ENCODE measurements at places on chromosomes 13 and 19.

DNA sequence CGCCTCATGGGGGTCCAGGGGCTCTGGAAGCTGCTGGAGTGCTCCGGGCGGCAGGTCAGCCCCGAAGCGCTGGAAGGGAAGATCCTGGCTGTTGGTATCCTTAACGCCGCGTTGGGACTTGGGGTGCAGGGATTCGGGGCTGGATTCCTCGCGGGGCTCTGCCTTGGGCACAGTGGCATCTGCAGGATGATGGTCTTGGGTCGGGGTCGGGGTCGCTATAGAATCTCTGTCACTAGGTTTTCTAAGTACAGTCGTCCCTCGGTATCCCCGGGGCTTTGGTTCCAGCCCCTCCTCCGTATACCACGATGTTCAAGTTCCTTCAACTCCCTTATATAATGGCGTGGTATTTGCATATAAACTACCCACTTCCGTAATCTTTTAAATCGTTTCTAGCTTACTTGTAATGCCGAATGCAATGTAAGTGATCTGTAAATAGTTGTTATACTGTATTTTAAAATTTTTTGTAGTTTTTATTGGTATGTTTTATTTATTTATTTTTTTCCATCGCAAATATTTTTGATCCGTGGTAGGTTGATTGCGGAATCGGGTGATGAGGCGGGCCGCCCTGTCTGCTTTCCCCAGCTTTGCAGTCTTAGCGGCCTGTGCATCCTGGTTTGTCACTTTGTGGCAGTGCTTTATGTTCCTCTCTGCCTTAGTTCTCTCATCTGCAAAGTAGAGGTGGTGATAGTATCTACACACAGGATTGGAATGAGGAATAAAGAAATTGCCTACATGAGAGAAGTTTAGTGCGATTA, 606 bp downstream of the ERCC5 start:
- DNase-seq, result no peak

- no peak for DNase-seq
These were observed 42.4 kb downstream of the WASF3 start for GRCh38 chr13:26599860-26600259.

- no peak for DNase-seq
These were observed 122.1 kb downstream of the CYSLTR2 start for GRCh38 chr13:48775804-48776203.

DNA sequence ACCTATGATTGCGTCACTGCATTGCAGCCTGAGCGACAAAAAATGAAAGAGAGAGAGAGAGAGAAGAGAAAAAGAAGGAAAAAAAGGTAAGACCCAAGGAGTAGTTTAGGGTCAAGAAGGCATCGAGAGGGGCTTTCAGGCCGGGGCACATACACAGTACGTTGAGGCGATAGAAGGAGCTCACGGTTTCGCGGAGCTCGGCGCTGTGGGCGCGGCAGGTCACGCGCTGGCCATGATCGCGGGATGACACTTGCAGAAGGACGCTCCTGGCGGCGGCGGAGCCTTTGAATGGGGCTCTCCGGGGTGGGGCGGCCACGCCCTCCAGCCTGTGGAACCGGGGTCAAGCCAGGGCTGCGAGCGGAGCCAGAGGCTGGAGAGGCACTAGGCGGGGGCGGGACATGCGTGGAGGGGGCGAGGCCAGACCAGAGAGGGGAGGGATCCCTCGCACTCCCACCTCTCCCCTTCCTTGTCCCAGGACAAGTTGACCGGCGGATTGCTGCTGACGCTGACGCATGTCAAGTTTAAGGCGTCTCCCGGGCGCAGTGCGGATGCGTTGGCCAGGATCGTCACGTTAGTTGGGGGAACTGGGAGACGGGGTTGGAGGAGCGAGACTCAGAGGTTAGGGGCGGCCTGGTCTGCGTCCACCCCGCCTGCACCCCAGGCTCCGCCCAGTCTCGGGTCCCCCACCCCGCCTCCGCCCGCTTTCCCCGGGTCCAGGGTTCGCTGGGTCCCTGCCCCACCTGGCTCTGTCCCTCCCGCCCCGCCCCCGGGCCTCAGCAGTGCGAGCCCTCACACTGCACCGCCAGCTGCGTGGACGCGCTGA, 6.9 kb downstream of the NPHS1 start:
- no peak for DNase-seq

GRCh38 chr19:6501740-6502648, at the start of gene TUBB4A:
Gene TUBB4A, minus strand, starts transcription at chr19:6502309. Its CDS starts 97 bp downstream, at chr19:6502212.
- DNase-seq, result no peak

- DNase-seq, result no peak
These were observed 11.8 kb downstream of the PDE4A start for GRCh38 chr19:10431943-10432735.

- DNase-seq, result peak; percentile 64
These were observed 27.9 kb upstream of the ONECUT3 start for GRCh38 chr19:1725100-1726064.

DNA sequence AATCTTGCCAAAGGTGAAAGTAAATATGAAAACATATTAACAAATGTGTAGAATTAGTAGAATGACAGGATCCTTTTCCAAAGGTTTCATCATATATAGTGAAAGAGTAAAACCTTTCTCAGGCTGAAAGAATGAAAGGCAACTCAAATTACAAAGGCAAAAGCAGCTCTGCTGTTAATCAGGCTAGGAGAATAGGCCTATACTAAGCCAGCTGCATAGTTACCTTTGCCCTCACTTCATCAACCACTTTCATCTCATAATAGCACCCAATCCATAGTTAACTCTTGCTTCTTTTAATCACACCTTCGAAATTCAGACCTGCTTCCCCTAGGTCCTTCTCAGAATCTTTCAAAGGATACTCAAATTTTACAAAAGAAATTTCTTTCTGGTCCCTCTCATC, 1167.6 kb upstream of the ATXN8OS start:
- no peak for DNase-seq

DNA sequence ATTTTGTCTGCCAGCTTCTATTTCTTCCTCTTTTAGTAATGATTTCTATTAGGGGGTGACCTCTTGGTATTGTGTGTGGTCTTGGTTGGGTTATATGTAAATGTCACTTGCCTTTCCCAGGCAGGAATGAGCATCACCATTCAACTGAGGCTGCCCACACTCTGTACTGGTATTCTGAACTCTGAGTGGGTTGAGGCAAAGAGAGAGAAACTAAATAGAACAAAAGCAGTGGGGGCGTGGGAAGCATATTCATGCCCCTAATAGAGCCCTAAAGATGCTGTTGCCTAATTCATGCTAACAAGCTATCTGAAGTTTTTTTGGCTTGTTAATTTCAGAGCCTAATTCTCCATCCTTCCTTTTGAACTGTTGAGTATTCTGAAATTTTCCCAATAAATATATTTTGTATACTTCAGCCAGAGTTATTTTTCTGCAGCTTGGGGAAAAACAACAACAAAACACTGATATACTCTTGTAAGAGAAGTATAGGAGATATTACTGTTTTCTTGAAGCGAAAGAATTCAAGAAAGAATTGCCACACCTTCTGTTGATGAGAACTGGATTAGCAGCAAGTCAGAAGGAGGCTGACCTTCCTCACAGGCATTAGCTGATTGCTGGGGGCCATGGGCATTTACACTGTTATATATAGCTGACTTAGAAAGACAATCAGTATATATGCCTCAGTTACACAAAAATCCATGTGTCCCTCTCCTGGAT, 315.8 kb upstream of the KLF12 start:
- DNase-seq, result no peak

- DNase-seq, result peak; percentile 8
These were observed 84.3 kb downstream of the RNASEH2B start for GRCh38 chr13:50993934-50994333.

DNA sequence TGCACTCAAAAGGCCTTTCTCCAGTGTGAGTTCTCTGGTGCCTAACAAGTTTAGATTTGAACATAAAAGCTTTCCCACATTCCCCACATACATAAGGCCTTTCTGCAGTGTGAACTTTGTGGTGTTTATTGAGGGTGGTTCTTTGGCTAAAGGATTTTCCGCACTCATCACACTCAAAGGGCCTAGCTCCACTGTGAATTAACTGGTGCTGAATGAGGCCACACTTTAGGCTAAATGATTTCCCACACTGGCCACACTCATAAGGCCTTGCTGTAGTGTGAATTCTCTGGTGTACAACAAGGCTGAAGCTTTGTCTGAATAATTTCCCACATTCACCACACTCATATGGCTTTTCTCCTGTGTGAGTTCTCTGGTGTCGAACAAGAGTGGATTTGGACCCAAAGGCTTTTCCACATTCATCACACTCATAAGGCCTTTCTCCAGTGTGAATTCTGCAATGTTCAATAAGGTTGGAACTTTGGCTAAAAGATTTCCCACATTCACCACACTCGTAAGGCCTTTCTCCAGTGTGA, 6.2 kb downstream of the ZNF416 start:
- DNase-seq, result no peak

DNA sequence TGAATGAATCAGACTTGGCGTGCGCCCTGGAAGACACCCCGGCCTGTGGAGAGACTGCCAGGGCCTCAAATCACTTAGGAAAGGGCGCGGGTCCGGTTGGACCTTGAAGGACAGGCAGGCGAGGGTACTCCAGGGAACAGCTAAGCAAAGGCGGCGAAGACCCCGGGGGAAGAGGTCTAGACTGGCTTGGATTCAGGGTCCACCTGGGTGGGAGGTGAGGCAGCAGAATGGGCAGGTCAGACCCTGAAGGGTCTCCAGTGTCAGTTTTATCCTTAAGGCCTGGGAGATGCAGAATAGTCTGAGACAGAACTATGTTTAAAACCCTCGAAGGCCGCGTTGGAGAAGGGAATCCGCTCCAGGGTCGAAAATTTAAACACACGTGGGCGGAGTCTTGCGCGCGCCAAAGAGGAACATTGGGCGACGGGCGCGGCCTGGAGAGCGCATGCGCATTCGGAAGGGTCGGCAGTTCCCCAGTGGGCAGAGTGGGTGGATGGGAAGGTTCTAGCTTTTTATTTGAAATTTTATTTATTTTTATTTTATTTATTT, 567 bp upstream of the SMG9 start:
- DNase-seq, result peak; percentile 74

DNA sequence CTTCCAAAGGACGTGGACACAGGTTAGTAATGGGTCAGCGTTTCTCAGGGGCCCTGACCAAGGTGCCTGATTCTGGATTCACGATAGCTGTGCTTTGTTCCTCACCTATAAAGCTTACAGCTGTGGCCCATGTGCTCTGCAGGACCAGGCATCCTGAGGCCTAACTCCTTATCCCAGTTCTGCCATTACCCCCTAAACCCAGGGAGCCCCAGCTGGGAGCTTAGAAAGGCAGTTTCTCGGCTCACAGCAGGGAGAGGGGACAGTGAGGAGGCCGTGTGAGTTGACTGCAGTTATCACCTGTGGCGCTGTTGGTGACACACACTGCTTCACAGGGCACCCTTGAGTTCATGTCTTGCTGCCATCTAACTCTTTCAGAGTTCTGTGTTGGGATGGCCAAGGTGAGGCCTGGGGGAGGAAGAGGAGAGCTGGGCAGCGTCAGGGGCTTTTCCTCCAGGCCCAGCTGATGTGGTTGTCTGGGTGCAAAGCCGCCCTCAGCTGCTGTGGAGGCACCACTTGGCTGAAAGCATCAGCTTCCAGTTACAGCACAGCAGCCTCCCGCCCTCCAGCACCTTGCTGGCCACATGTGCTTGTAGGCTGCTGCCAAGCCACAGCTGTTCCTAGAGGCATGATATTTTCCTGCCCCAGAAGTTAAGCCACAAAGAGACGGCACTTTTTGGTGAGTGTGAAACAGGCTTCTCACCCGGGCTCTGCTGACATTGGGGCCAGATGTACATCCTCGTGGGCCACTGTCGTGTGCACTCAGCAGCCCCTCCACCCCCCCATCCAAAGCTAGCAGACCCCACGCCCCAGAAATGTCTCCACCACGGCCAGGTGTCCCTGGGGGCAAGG, 99.6 kb upstream of the MCF2L start:
- no peak for DNase-seq

GRCh38 chr19:29105629-29106292, 107.2 kb downstream of the UQCRFS1 start:
- no peak for DNase-seq

- DNase-seq, result no peak
These were observed 27.5 kb downstream of the LNX2 start for GRCh38 chr13:27592865-27593264.

DNA sequence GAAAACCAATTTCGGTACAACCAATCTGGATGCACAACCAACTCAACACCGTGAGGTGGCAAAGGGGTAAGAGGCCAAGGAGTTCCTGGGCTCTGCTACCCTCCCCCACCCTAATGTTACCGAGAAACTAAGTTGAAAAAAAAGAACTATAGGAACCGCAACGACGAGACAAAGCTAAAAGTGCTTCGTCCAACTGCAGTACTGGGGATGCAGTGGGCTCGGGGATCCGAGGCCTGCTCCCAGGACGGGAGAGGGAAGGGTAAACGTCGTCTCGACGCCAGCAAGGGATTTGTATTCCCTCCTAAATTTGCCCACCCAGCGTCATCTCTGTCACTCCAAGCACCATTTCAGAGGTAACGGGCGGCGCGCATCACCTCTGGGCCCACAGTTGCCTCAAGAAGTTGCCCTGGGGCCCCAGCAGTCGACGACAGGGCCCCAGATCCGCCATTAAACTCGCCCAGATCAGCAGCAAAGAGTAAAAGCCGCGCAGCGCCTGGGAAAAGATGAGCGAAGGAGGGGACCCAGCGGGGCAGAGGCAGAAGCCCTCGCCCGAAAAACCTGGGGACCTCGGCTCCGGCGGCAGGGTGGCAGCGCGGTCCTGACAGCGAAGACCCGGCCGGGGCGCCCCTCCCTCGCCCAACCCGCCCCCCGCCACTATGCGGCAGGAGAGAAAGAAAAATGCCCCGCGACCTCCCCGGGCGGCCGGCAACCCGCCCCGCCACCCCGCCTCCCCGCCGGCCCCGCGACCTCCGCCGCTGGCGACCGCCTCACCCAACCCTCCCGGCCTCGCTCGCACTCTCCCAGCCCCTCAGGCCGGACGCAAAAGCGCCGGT, 752 bp downstream of the ZMYM5 start:
- DNase-seq, result no peak

- no peak for DNase-seq
These were observed 4.3 kb upstream of the C19orf25 start for GRCh38 chr19:1483131-1483978.

DNA sequence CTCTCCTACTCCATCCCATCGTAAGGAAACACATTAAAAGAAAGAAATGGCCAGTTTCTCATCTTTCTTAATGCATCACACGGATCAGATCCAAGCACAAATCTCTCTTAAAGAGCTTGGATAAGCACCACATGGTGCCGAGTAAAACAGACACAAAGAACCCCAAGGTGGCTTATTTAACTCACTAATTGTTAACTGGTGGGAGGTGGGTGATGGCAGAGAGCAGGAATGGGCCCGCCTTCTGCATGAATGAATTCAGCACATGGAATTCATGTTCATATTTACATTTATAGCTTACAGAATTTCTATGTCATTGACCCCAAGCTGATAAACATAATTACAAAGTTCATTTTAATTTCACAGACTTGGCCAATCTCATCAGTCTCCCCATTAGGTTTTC, 89.9 kb downstream of the MZT1 start:
- DNase-seq, result no peak

GRCh38 chr19:10981252-10981895, 20.5 kb downstream of the SMARCA4 start:
- no peak for DNase-seq

DNA sequence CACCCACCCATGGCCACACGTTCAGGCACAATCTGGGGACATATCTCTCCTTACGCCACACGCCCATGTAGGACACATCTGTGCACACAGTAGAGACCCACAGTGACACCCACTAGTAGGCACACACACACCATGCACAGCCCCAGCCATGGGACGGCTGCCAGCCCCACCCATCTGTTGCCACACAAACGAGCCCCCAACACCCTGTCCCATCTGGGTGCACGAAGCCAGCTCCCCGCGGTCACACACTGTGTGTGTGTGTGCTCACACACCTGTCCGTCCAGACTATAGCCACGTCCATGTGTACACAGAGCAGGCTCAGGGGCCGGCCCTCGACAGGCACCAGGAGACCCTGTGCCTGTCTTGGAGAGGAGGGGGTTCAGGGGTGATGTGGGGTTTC, 10.6 kb downstream of the ERFL start:
- no peak for DNase-seq
